ENCODE measurements at places on chromosomes 2 and 18. TPM values are rescaled to one million over a fixed set of nuclear protein-coding genes. Genes with fewer than 3 reads are reported as not detected.

GRCh38 chr2:173397539-173397938, 42.9 kb downstream of the CDCA7 start:
- DNase-seq, result no peak

DNA sequence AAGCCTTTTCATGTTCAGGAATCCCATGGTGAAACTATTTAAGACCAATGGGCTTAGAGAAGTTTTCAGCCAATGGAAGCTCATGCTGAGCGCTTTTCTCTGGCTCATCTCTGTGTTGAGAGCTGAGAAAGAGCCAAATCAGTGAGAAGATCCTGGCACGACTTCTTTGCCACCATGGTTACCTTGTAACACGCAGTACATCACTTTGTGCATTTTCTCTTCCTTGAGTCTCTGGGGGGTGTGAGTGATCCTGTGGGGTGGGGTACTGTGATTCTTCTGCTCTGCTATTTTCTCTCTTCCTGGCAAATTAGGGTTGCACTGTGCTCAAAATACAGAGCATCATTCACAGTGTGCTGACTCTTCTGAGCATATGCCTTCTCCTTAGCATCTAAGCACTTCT, 664.2 kb downstream of the ARHGAP15 start:
- DNase-seq, result no peak

DNA sequence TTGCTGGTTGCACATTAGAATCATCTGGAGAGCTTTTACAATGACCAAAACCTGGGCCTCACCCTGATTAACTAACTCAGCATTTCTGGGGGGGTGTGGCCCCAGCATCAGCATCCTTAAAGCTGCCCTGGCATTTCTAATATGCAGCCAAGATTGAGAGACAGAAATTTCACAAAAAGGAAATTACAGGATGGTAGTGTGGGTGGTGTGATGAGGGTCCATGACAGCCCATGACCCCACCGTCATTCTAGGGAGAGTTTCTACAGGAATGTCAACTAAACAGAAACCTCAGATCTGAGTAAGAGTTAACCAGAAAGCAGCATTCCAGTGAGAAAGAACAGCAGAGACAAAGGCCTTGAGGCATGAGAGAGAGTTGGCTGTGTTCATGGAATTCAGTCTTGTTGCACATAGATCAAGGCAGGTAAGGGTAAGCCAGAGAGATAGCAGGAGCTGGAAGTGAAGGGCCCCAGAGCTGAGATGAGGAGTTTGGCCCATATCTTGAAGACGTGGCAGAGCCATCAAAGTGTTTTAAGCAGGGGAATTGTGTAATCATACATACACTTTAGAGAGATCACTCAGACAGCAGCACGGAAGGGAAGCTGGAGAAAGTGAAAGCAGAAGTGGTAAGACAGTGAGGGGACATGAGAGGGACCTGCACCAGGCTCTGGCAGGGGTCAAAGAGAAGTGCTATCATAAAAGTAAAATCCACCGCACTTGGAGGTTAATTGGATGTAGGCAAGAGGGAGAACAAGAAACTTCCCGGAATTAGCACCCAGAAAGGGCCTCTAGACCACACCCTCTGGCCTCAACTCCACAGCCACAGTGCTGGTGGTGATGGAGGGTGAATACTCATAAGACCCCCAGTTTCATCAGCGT, 7.8 kb upstream of the TRABD2A start:
- DNase-seq, result peak; percentile 60

The FIGN gene
- total RNA-seq, result not detected

The UGT1A4 gene
- total RNA-seq, result not detected

The ACKR3 gene
- 1.0 TPM for total RNA-seq

The OR6B2 gene
- total RNA-seq, result not detected

The ZNF385B gene
- total RNA-seq, result not detected

Data from activated T-cell treated with anti-CD3 and anti-CD28 coated beads, Interleukin-2, amount 50 U/mL, for 72 hours (primary cell).